ENCODE measurements at places on chromosomes 6 and 20.

DNA sequence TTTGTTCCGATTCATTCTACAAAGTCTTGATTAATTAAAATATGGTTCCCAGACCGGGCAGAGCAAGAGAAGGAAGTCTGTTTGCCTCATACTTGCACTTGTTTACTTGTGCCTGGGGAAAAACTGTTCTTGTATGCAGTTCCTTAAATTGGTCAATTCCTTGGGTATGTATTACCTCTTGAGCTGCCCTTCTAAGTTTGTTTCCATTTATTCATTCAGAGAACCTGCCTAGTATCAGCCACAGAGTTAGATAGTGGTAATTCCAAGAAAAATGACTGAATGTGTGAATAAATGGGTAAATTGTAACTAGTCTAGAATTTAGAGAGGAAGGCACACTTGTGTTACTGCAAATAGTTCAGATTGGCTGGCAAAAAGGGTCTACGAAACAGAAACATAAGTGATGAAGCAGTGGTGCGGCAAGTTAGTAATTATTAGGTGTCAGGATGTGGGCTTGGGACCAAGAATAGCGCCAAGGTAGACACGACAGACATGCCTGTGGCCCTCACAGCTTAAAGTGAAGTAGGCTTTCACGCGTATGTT lies 525 bp upstream of the MAK start:
- no peak for DNase-seq

- DNase-seq, result no peak
These were observed 439.5 kb upstream of the CDH4 start for GRCh38 chr20:60812561-60812960.

- DNase-seq, result no peak
These were observed 128.9 kb upstream of the AKIRIN2 start for GRCh38 chr6:87830907-87831306.

GRCh38 chr6:169169375-169169774 lies 84.3 kb downstream of the THBS2 start:
- DNase-seq, result no peak

DNA sequence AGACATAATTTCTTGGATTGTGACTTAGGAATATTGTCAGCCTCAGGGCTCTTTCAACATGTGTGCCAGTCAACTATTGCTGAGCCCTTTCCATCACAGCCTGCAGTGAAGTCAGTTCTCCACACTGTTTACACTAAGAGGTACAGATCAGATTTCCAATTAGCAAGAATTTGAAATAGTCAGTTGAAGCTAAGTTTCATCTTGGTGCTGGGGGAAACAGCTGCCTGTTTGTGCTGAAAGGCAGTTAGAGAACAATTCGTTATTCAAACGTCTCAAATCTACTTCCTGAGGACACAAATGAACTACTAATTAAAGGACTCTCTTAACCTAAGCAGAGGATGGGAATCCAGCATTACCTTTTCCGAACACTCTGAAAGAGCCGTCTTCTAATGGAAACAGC lies 25.9 kb downstream of the ADGRF1 start:
- DNase-seq, result no peak

GRCh38 chr6:62805431-62805830 lies 405.8 kb upstream of the FKBP1C start:
- no peak for DNase-seq

- no peak for DNase-seq
These were observed 41.7 kb downstream of the ALDH5A1 start for GRCh38 chr6:24536466-24536865.

DNA sequence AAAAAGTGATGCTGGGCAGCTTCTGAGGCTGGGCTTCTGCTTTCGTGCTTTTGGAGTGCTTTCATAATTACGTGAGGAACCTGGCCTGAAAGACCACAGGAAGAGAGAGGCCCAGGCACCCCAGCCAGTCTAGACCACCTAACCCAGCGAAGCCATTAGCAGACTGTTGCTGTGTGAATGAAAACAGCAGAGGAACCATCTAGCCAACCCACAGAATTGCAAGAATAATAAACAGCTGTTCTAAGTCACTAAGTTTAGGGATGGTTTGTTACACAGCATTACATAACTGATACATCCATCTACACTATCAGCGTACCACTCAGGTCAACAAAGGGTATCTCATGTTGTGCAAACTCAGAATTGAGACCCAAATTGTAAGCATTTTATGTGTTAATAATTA lies 34.5 kb downstream of the FGD2 start:
- no peak for DNase-seq

DNA sequence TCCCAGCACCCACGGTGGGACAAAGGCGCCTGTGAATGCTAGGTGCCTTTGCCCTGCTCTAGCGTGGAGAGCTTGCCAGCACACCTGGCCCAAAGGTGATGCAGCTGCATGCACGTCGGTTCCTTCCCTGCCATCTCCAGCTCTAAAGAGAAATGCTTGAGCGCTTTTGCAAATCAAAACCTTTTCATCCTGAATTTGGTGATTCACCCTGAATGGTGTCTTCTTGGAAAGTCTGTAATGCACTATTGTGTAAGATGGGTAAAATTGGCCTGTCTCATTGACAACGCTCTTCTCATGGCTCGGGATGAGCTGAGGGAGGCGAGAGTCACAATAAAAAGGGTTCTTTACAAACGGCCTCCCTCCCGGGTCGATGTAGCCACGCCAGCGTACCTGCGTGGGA lies 103.1 kb upstream of the ID4 start:
- no peak for DNase-seq

GRCh38 chr6:5898563-5898962 lies 108.2 kb downstream of the NRN1 start:
- DNase-seq, result no peak

GRCh38 chr6:81934936-81935335 lies 182.5 kb upstream of the TENT5A start:
- DNase-seq, result no peak

- no peak for DNase-seq
These were observed 30.3 kb downstream of the PLCG1 start for GRCh38 chr20:41167481-41168253.

GRCh38 chr6:75609639-75610590 lies 8.2 kb downstream of the SENP6 start:
- DNase-seq, result no peak

DNA sequence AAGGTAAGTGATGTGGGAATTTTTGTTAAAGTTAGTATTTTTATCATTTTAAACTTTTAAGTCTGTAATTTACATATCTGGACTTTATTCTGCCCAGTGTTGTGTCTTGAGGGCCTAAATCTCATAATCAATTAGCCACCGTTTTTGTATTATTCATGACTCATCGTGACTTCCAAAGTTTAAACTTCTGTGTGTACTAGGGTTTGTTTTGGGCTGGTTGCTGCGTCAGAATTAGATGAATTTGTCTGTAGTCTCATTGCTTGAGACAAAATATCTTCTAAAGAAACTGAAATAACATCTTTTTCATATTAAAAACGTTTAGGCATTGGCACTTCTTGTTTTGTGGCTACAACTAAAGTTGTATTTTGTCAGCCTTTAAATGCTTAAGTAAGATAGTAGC lies 41.3 kb downstream of the CDYL start:
- DNase-seq, result no peak

GRCh38 chr6:88455317-88455716 lies 289.2 kb upstream of the CNR1 start:
- DNase-seq, result no peak

DNA sequence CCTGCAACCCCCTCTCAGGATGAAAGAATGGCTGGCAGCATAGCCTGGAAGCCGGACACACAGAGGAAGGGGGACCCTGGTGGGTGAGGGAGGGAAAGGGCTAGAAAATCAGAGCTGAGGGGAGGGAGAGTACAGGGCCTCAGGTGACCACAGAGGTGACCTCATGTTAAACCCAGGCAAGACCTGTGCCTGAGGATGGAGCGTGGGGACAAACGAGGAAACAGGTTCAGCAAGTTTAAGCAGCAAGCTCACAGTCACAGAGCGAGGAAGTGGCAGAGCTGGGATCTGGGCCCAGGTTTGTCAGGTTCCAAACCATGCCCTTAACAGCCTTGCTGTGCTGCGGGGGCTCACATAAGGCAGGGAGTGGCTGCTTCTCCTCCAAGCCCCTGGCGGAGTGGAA lies 4.0 kb upstream of the BPI start:
- DNase-seq, result peak; percentile 94

DNA sequence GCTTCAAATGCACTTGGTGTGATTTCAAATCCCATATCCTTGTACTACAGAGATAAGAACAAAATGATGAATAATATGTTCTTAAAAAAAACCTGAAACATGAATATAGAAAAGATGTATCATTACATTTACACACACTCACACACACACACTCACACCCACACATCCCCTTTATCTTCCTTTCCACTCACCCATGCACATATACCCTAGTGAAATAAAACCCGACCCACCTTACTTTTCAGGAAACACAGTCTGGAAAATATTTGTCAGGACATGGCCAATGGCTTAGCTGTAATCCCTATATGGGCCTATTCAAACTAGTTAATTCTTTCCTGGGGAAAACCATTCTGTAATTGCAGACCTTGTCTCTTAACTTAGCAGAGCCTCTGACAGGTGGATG lies 60.8 kb upstream of the EDN1 start:
- DNase-seq, result no peak

DNA sequence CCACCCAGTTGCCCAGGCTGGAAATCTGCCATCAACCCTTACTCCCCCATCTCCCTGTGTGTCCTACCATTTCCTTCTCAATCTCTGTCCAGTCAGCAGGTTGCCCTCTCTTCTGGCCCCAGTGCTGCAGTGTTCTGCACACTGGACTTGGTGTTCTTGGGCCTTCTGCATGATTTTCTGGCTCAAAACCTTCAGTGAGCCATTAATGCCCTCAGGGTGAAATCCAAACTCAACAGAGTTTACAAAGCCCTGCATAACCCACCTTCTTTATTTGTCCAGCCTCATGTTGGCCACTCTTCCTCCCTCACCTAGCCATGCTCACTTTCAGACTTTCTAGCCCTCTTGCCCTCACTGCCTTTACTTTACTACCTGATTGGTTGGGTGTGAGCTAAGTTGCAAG lies 5.0 kb upstream of the GSTA3 start:
- no peak for DNase-seq

DNA sequence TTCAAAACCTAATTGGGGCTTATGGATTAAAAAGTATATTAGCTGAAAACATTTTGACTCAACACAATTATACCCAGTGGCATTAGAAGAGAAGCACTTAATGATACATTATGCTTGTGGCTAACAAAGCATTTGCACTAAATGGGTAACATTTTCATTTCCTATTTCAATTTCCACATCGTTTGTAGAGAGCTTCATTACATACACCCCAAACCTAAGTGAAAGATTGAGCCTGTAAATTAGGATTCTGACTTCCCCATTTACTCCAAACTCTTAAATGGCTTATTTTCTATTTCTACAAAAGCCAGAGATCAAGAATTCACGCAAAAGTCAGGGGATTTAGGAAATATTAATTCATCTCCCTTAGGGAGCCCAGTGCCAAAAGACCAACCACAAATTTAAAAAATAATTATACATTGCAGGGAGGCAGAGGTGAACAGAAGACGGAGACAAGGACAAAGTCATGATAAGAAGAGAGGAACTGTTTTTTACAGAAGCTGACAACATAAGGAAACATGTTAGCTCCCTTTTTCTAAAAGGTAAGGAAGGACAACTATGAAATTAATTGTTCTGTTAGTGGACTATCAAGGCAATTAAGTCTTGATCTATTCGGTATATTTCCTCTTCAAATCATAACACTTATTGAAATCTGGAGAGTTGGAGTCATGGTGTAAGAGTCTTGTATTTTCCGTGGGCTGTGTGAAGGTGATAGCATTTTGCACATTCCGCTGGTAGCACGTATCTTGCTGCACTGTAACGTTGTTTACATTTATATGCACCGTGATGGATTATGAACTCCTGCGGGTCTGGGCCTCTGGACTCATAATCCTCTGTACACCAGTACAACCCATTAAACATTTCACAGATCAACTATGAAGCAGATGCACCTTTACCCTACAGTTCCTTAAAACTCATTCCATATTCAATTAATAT lies 24.8 kb upstream of the EZR start:
- no peak for DNase-seq

- no peak for DNase-seq
These were observed 250.0 kb downstream of the EPM2A start for GRCh38 chr6:145485288-145485687.

GRCh38 chr6:135627092-135627715 lies 129.7 kb upstream of the AHI1 start:
- DNase-seq, result no peak

All from islet precursor cell (in vitro differentiated cells).